ENCODE measurements at places on chromosomes 3 and 15.

- DNase-seq, result no peak
These were observed 343.0 kb downstream of the PLOD2 start for GRCh38 chr3:145817870-145818483.

- DNase-seq, result no peak
These were observed 100.7 kb downstream of the ARPP21 start for GRCh38 chr3:35739964-35740527.

- no peak for DNase-seq
These were observed 1288.3 kb downstream of the NSUN3 start for GRCh38 chr3:95351158-95351557.

GRCh38 chr15:66019368-66019767 lies 150.1 kb downstream of the RAB11A start:
- DNase-seq, result no peak

DNA sequence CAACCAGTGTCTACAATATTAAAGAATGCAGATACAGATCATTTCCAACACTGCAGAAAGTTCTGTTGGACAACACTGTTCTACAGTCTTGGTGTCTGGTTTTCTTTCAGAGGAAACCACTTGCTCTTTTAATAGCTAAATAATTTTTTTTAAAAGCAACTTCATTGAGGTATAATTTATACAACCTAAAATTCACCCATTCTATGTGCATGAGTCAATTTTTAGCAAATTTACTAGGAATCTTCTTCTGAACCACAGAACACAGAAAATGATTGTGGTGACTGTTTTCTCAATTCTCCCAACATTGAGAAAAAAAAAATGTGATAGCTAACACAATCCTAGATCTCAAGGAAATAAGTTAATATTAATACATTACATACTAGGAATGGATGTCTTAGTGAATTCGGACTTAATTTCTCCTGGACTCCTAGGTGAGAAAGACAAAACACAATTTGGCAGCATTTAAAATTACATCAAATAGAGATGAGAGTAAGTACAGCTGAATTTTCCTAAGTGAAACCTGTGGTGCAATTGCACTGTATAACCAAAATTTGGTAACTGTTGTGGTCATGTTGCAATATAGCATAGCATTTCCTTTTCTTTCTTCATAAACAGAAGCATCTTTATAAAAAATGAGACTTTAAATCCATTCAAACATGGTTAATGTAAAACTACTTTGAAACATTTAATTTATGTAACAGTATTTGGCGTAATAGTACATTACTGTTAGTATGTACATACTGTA lies 15.3 kb upstream of the PLCL2 start:
- no peak for DNase-seq

GRCh38 chr15:91264651-91265351 lies 164.7 kb downstream of the SV2B start:
- DNase-seq, result no peak

GRCh38 chr3:79066481-79066880 lies 701.3 kb downstream of the ROBO1 start:
- DNase-seq, result no peak

DNA sequence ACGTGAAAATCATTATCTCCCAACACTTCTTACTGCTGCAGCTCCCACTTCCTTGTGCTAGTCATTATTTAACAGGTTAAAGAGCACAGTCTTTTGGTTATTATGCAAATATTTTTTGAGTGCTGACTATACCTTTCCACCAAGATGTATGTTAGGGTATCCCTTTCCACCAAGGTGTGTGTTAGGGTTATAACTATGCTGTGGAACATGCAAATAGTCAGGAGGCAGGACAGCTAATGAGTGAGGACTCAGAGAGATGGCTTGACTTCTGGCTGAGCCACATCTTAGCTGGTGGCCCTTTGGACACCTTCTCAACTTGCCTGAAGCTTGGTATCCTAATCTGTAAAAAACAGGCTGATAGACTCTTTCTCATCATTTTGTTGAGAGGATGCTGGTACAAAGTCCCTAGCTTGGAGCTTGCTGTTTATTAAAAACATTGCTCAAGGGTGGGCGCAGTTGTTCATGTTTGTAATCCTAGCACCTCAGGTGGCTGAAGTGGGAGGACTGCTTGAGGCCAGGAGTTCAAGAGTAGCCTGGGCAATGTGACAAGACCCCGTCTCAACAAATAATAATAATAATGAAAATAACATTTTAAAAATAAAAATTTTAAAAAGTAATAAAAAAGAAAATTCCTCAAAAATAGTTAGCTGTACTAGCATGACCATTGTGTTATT lies 160.5 kb upstream of the ADAMTS9 start:
- DNase-seq, result no peak

DNA sequence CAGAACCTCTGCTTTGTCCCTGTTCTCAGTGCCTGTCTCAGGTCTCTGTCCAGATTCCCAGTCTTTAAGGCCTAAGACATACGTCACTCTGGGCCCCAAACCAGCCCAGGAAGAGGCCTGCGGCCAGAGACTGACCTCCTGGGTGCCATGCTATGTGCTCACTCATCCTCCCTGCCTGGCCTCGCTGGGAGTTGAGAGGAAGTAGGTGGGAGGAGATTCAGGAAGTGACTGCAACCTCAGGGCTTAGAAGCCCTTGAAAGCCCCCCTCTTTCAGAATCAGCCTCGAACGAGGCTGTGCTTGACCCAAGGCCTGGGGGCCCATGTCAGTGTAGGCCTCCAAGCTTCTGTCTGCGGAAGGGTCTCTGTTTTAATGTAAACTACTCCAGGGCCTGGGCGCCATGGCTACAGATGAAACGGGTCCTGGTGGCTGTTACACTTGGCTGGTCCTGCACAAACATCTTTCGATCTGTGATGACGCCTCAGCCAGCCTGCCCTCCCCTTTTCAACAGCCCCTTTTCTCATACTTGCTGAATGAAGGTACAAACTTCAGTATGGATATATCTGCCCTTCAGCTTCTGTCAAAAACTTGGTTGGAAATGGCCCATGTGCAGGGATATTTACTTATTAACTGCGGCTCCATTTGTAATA lies 11.7 kb downstream of the RASGRF1 start:
- DNase-seq, result no peak

Measured in stimulated activated CD4-positive, alpha-beta T cell treated with anti-CD3 and anti-CD28 coated beads, Interleukin-15, amount 100 ng/mL, for 48 hours (primary cell).